ENCODE measurements at places on chromosomes 13 and 19.

DNA sequence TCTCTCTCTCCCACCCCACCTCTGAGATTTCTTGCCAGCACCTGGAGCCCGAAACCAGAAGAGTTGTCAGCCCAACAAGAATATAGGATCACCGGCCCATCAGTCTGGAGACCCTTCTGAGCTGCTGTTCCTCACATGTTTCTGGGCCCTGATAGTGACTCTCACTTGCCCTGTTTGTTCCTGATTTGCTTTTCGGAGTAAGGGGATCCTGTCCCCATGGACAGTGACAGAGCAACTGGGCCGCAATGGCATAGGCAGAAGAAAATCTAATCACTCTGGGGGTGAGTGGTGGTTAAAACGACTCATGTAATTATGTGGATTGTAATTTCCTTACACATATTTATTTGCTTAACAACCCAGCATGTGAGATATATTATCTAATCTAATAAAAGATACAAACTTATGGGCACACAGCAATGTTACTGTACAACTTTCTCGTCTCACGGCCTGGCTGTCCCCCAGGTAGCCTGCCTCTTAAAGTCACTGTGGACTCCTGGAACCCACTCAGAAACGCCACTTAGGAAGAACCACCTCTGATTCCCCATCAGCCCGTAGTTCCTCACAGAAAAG, 663 bp upstream of the SMAD9 start:
- no peak for DNase-seq

- no peak for DNase-seq
Observed at GRCh38 chr19:6041991-6042481, 64.1 kb upstream of the RANBP3 start.

DNA sequence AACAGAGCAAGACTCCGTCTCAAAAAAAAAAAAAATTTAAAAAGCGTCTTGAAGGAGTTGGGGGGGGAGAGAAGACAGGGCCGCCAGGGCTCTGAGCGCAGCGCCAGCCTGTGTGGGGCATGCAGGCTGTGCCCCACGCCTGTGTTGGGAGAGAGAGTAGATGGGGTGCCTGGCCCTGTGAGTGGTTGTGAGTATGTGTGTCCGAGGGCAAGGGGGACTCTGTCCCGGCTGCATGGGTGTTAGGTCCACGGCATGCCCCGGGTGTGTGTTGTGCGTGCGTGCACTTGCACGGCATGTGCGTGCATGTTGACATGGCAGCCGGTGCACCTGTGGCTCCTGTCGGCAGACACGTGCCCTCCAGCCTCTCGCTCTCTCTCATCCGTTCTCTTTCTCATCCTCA, 3.4 kb downstream of the MAP2K7 start:
- no peak for DNase-seq

GRCh38 chr13:26456650-26457049, 100.8 kb upstream of the WASF3 start:
- DNase-seq = no peak

DNA sequence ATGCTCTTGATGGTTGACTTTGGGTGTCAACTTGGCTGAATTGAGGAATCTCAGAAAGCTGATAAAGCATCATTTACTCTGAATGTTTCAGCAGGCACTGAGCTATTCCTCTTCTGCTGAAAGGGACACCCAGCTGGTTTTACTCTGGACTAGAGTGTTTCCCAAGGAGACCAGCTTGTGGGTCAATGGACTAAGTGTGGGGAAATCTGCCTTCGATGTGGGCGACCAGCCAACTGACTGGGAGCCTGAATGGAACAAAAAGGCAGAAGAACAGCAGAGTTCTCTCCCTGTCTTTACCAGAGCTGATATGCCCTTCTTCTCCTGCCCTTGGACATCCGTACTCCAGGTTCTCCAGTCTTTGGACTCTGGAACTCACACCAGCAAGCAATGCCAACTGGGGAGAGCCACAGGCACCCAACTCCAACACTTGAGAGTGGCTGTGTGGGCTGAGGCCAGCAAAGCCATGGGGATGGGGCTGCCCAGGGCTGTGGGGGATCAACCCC, 32.2 kb downstream of the MRPL57 start:
- DNase-seq = no peak

Data from NAMALWA (cell line).